Left ventricle myocardium inferior (tissue), 1 donor: ENCODE measurements at places on chromosomes 11 and 22. TPM values are rescaled to one million over a fixed set of nuclear protein-coding genes. Genes with fewer than 3 reads are reported as not detected.

The KLHL35 gene
- total RNA-seq: 0.74 TPM

The OR5D16 gene
- not detected for total RNA-seq

The PI4KA gene
- total RNA-seq: 40.5 TPM

The CCDC89 gene
- total RNA-seq: 0.63 TPM
